ENCODE measurements at places on chromosomes 3 and 15. TPM values are rescaled to one million over a fixed set of nuclear protein-coding genes. Genes with fewer than 3 reads are reported as not detected.

The CASR gene
- polyA plus RNA-seq, result 1.9 TPM

The ZNF770 gene
- polyA plus RNA-seq, result 36.3 TPM

The OR5K2 gene
- 0.40 TPM for polyA plus RNA-seq

The LRTM1 gene
- 0.25 TPM for polyA plus RNA-seq

The TGM5 gene
- 0.03 TPM for polyA plus RNA-seq

The GOLGA6L10 gene
- polyA plus RNA-seq, result 7.4 TPM

The GJD2 gene
- 0.09 TPM for polyA plus RNA-seq

The SLC22A13 gene
- polyA plus RNA-seq, result 0.34 TPM

The ZNF80 gene
- polyA plus RNA-seq, result 0.03 TPM

The AHSG gene
- polyA plus RNA-seq, result 1.8 TPM

The CRELD1 gene
- polyA plus RNA-seq, result 64.8 TPM

The GOLGA6L4 gene
- 8.2 TPM for polyA plus RNA-seq

The WNT5A gene
- polyA plus RNA-seq, result 11.4 TPM

The ESYT3 gene
- polyA plus RNA-seq, result 1.8 TPM

The LYZL4 gene
- not detected for polyA plus RNA-seq

The LRRC31 gene
- 11.4 TPM for polyA plus RNA-seq

The MAP2K5 gene
- 13.7 TPM for polyA plus RNA-seq

The DZIP3 gene
- polyA plus RNA-seq, result 13.9 TPM

The ROPN1 gene
- polyA plus RNA-seq, result 0.16 TPM

The SLC28A2 gene
- 16.8 TPM for polyA plus RNA-seq

The PP2D1 gene
- polyA plus RNA-seq, result 0.39 TPM

The ATP2B2 gene
- 1.5 TPM for polyA plus RNA-seq

The GOLGA8K gene
- 1.6 TPM for polyA plus RNA-seq

The CDHR4 gene
- polyA plus RNA-seq, result 0.10 TPM

The C3orf49 gene
- polyA plus RNA-seq, result 0.33 TPM

The ZDHHC3 gene
- 77.2 TPM for polyA plus RNA-seq

The ANKUB1 gene
- polyA plus RNA-seq, result 0.12 TPM

The CDCP1 gene
- 25.5 TPM for polyA plus RNA-seq

The ISG20 gene
- 4.9 TPM for polyA plus RNA-seq

The TEX9 gene
- polyA plus RNA-seq, result 8.4 TPM

The BBX gene
- 32.0 TPM for polyA plus RNA-seq

The TRH gene
- 0.16 TPM for polyA plus RNA-seq

The FAM3D gene
- 6.2 TPM for polyA plus RNA-seq

The EFCAB12 gene
- polyA plus RNA-seq, result 1.5 TPM

The TNFAIP8L3 gene
- polyA plus RNA-seq, result 3.8 TPM

The NEK11 gene
- polyA plus RNA-seq, result 10.5 TPM

The GRAMD1C gene
- polyA plus RNA-seq, result 14.4 TPM

The UCN2 gene
- polyA plus RNA-seq, result 0.87 TPM

The HYKK gene
- polyA plus RNA-seq, result 11.1 TPM

The TEX55 gene
- not detected for polyA plus RNA-seq

The XIRP1 gene
- 0.19 TPM for polyA plus RNA-seq
